ENCODE measurements at places on chromosomes 7 and 10.

DNA sequence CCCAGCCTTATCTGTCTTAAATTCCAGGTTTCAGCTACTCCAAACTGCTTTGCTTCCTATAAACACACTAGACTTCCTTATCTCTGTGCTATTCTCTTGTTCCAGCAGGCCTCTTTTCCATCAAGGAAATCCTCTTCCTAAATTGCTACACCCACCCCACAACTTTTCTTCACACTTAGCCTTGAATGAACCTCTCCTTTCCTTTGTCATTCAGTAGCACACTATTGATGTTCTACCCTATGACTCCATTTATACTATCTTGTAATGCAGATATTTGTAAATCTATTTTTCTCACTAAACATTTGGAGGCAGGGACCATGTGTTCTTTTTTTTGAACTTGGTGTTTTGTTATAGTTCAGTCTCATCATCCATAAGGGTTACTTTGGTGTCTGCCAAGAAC is 3.7 kb downstream of the SLC16A9 start:
- no peak for DNase-seq

- no peak for DNase-seq
Measured at GRCh38 chr7:42694894-42695507, 216.9 kb downstream of the C7orf25 start.

DNA sequence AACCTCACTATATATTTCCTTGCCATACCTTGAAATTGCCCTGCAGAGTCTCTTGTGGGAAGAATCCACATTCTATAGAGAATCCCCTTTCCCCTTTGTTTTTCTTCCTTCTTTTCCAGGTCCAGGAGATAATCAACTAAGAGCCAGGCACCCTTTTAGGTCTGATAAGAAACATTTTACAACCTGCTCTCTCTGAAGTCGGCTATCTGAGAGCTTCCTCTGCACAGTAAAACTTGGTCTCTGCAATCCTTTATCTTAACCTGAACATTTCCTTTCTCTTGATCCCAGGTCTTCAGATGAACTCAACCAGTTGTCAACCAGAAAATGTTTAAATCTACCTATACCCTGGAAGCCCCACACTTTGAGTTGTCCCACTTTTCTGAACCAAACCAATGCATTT is 19.5 kb upstream of the PTER start:
- no peak for DNase-seq

GRCh38 chr10:14586901-14587300 is 187.8 kb downstream of the FAM107B start:
- no peak for DNase-seq

GRCh38 chr7:2143450-2143849 is 89.3 kb downstream of the MAD1L1 start:
- DNase-seq: no peak

- no peak for DNase-seq
Measured at GRCh38 chr7:51376420-51377092, 59.9 kb upstream of the COBL start.

DNA sequence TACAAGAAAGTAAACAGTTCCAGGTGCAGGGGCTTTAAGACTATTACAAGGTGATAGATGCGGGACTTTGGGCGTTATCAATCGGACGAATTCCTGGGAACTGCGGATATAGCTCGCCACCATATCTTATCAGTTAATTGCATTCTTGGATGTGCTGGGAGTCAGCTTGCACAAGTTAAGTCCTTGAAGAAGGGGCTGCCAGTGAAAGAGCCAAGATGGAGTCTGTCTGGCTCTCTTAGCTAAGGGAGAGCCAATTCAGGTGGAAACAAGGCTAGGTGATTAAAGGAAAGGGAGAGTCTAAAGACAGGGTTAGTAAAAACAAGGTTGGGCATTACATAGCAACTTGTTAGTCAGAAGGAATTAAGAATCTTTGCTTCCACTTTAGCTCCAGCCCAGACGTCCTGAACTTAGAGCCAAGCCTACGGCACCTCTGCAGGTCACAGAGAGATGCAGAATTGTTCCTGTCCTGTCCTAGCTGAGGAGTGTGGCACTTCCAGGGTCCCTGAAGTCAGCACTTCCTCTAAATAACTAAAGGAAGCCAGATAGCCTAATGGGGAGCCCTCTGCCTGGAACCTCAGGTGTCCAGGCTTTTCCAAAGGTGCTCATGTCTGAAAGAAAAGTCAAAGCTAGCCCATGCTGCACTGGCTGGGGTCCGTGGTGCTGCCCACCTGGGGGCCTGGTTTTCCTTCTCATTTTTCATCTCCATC is 17.3 kb downstream of the ZC3HAV1 start:
- no peak for DNase-seq

GRCh38 chr7:133859231-133859630 is 267.9 kb upstream of the LRGUK start:
- no peak for DNase-seq

DNA sequence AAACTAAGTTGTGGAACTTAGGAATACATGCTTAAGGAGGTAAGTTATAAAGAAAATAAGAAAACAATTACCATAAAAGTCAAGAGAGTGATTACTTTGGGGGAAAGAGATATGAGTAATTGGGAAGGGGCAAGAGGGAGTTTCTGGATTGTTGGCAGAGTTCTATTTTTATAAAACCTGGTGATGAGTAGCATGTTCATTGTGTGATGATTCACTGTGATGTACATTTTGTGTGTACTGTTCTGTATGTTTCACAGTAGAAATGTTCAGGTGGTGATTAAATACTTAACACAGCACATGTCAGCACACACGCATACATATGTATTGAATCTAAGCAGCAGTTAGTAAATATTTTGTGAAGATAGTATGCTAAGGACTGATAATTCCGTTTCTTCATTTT is 9.7 kb upstream of the OIT3 start:
- no peak for DNase-seq

- DNase-seq: no peak
Measured at GRCh38 chr10:34719746-34720145, 95.3 kb downstream of the PARD3 start.

DNA sequence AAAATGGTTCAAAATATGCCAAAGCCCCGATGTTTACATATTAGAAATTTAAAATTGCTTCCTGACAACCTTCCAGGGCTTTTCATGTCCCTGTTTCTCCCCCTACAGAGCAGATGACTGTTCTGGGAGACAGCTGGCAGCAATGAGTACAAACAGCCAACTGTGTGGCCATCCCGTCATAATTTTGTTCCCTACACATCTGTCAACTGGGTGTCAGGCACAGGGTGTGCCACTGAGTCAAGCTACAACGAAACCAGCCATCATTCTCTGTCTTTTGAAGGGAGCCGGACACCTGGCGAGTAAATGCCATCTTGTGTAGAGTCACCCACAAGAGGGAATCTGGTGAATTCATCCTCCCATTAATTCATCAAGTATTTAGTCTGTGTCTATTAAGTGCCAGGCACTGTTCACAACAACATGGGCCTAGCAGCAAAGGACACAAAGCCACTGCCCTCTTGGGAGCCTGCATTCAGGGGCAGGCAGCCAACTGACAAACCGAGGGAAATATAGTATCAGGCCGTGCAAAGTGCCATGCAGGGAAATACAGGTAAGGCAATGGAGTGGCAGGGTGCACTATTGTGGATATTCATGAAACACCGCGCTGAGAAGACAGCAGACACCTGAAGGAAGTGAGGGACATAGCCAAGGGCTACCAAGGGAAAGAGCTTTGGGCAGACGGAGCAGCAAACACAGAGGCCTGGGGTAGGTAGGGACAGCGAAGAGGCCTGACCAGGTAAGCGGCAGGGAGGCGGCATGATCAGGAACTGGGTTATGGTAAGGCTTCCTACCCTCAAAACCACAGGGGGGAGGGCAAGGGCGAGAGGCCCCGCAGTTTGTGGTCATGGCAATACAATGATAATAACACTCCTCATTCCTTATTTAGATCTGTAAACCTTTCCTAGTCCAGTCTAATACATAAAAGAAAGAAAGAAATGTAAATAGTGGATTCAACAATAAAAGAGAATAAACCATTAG is 213.6 kb downstream of the FAM107B start:
- DNase-seq: peak; percentile 41

DNA sequence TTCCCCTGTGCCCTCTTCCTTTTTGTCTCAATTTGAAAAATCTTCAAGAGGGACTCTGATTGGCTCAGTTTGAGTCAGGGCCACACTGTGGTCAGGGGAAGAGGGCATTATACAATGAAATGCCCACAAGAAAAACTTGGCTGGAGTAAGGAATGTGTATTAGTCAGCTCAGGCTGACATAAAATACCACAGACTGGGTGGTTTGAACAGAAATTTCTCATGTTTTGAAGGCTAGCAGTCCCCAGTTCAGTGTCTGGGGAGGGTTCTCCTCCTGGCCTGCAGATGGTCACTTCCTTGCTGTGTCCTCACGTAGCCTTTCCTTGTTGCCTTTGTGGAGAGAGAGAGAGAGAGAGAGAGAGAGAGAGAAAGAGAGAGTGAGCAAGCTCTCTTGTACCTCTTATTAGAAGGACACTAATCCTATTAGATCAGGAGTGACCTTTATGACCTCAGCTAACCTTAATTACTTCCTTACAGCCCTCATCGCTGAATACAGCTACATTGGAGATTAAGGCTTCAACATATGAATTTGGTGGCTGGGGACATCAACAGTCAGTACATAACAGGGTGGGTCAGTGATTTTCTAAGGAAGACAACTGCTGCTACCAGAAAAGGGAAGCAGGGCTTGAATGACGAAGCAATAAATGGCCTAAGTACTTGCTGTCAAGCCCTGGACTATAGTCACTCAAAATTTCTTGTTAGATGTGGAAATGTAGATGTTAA is 25.8 kb upstream of the FAM13C start:
- DNase-seq: no peak

- no peak for DNase-seq
Measured at GRCh38 chr7:7746458-7746857, 28.1 kb upstream of the RPA3 start.

GRCh38 chr7:129282865-129283264 is 58.0 kb downstream of the AHCYL2 start:
- no peak for DNase-seq

- DNase-seq: no peak
Measured at GRCh38 chr10:132385721-132386418, 11.1 kb upstream of the PWWP2B start.

DNA sequence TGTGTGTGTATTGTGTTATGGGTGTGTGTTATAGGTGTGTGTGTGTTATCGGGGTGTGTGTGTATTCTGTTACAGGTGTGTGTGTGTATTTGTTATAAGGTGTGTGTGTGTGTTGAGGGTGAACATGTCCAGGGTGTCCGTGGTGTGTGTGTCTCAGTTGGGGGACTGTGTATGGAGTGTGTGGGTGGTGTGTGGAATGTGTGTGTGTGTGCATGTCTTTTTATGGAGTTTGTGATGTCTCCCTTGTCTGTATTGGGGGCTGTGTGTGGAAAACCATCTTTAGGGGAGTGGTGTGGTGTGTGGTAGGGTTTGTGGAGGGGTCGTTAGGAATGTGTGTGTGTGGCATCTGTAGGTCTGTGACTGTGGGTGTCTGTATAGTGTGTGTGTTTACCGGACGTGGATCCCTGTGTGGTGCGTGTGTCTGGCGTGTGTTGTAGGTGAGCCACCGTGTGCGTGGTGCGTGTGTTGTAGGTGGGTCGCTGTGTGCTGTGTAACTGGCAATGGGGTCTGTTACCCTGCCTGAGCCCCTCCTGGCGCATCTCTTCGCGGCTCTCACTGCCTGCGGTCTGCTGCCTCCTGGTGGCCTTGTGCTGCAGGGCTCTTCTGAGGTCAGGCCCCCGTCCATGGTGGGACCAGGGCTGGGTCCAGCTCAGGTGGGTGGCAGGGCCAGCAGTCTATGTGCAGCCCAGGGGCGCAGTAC is 61.7 kb downstream of the PALD1 start:
- peak; percentile 34 for DNase-seq

- peak; percentile 34 for DNase-seq
Measured at GRCh38 chr10:97498841-97499560, at the start of gene UBTD1. Gene UBTD1 (plus strand): TSS chr10:97498924. CDS start chr10:97499204, 280 bp downstream.

GRCh38 chr10:43342279-43343125 is 28.9 kb upstream of the FXYD4 start:
- DNase-seq: no peak

DNA sequence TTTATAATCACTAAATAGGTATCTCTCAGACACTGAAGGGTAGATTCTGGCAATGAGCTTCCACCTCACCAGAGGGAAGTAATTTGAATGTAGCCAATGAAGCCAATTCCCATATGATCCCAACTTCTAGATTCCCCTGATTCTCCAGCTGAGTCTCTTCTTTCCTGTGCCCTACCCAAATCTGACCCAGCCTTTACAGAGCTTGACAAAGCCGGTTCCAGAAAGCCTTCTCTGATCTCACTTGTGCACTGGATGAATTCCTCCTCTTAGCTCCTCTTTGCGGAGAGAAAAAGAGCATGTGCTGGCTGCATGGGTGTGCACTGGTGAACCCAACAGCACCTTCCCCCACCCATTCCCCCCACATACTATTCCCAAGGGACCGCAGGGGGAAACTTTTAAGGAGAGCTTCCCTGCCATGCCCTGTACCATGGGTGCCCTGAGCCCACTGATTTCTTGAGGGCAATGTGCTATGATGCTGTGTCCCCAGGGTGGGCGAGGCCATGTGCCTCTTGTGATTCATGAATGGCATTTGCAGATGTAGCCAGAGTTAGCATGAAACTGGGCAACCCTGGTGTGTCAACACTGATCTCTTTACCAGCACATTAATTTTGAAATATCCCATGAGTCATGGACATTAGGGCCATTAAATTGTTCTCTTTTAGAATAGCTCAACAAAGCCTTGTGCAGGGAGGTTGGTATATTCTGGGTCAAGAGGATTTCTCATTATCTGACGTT is 50.4 kb upstream of the PLEKHA1 start:
- no peak for DNase-seq

DNA sequence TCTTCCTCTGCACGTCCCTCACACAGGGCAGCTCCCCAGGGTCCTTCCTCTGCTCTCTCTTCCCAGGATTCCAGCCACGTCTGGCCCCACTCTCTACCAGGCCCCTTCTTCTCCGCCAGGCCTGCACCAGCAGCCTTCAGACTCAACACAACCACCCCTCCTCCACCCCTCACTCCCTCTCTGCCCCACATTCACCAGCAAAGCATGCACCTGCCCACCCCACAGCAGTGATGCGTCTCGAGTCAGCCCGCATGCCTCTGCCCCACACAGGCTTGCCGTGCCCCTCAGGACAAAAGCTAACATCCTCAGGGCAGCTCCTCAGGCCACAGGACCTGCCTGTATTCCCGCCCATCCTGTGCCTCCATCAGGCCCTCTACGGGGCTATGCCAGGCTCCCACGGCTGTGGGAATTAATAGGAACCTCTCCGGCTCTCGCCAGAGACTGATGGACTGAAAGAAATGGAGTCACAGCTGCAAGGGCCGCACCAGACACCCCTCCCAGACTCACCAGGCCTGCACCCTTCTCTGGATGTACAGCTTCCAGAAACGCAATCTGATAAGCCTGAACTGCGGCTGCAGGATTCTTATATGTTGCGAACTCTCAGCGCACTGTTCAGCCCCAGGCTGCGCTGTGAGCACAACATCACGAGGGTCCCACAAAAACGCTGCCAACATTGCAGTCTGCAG is 100.1 kb downstream of the CYTH3 start:
- DNase-seq: no peak

- no peak for DNase-seq
Measured at GRCh38 chr10:17062493-17062892, 67.1 kb downstream of the CUBN start.

All from activated naive CD8-positive, alpha-beta T cell treated with anti-CD3 and anti-CD28 coated beads for 36 hours (primary cell).